ENCODE measurements at places on chromosomes 16 and 17.

- peak; percentile 41 for DNase-seq
Observed at GRCh38 chr17:47850692-47851573, at the start of gene SP6. Gene SP6, minus strand, starts transcription at chr17:47851163. Its CDS starts 2,734 bp downstream, at chr17:47848429.

DNA sequence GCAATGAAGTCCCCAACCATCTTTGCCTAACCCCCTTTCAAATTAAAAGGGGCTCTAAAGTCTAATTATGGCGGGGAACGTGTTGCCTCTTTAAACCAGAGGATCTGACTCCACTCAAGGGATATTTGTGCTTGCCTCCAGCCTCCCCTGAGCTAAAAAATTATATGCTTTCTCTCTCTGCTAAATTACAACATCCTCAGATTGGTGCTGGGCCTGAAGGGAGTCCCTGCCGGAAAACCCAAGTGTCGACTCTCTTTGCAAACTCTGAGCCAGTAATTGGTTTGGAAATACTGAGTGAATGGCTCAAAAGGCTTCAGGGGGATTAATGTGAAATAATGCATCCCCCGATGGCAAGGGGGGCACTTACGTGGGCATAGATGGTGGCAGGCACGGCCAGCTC, 208.5 kb upstream of the TNRC6C start:
- no peak for DNase-seq

GRCh38 chr17:74968361-74968780, 4.2 kb downstream of the HID1 start:
- no peak for DNase-seq

DNA sequence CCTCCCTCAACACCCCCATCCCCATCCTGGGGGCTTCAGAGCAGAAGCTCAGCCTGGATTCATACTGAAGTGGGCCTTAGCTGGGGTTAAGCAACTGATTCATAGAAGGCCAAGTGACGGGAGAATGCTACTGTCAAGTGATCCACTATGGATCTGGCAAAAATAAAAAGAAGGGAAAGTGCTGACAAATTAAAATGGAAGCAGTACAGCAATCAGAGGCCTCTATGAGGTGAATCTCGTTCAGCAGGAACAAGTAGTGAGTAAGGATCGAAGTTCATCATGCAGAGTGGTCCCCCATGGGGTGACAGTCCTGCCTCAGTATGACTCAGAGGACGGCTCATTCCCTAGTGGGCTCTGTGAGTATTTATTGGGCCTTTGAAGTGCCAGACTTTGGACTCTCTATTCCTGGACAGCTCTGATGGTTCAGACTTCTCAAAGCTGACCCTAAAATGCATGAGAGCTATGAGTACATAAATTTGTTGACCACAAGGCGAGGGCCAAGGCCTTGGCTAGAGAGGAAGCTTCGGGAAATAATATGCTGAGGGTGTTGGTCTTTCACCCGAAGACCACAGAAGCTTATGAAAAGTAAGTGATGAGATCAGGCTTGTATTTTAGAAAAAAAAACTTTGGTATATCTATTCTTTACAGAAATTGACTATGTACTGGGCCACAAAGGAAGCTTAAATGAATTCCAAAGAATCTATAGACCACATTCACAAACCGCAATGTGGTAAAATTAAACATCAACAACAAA, 5.3 kb upstream of the NSMCE1 start:
- no peak for DNase-seq

- DNase-seq, result no peak
Observed at GRCh38 chr17:20141198-20141972, 132.2 kb downstream of the SPECC1 start.

- no peak for DNase-seq
Observed at GRCh38 chr17:13055131-13055530, 37.3 kb upstream of the ELAC2 start.

DNA sequence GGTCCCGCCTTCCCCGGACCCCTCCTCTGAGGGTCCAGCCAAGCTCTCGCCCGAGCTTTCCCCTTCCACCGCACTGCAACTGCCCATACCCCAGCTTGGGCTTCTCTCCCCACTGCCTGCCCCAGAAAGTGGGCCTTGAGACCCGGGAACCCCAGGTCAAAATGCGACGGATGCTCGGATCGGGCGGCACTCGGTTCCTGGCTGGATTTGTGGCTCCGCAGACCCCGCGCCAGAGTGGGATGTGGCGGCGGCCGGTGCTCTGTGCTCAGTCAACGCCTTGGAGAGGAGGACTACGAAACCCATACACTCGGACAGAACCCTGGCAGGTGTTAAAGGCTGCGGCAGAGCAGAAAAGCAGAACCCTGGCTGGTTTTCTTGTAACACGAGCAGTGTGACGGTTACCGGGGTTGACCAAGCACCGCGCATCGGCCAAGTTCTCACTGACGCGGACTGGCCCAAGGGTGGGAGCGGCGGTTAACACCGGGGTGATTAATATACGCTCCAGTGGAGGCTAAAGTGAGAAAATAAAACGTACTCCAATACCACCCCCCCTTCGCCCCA, 885 bp upstream of the SLFN13 start:
- no peak for DNase-seq

- no peak for DNase-seq
Observed at GRCh38 chr16:2388875-2389433, 40.3 kb upstream of the CCNF start.

DNA sequence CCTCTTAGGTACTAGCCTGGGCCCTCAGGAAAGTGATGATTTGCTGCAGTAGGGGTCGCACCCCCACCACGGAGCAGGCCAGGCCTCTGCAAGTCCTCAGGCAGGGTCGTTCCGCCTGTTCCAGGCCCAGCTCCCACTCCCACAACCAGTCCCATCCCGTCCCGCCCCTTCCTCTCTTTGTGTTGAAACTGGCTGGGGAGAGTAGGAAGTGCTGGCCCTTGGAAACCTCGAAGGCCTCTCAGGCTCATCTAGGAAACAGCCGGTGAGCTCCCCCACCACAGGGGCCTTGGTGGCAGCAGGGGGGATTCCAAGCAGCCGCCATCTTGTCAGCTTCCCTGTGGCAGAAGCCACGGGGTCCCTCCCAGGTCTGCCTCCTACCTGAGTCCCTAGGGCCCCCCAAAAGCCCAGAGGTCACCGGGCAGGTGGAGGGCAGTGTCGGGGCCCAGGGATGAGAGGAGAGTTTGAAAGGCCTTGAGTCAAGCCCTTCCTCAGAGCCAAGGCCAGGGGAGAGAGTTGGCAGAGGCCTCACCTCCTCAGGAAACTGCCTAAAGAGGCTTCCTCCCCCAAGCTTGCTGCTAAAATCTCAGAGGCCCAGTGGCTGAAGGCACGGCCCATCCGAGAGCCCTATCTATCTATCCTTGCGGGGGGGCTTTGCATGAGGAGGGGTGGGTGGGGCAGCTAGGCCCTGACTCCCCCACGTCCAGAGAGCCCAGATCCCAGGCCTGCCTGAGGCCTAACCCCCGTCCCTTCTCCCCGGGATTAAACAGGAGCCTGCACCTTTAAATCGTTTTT, 22.2 kb downstream of the MMP15 start:
- no peak for DNase-seq

DNA sequence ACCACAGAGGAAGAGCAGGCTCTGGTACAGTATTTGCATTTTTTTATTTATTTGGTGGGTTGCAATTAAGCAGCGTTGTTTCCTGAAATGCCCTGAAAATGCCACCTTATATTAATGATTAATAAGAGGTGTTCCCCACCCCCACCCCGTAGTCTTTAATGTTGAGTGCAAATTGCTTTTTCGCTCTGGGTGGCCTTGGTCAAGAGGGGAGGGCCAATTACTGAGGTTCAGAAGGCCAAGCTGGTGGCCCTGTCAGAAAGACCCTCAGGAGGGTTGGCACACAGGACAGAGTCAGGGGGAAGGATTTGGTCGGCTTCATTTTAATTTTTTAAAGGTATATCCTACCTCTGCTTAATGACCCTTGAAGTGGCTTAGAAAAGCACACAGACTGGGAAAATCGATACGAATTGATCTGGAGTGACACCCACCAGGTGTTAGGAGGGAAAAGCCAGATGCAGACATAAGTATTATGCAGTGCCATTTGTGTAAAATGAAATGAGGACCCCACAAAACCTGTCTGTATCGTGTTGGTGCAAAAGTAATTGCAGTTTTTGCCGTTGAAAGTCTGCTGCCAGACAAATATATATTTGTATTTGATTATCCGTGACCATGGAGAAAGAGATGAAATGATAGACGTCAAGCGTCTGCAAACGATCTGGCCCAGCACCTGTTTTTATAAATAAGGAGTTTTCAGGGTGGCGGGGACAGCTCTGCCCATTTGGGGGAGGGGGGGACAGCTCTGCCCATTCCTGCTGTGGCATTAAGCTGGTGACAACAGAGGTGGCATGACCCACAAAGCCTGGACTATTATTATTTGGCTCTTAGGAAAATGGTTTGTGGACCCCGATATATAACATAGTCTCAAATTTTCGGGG, 143.8 kb upstream of the PLCG2 start:
- no peak for DNase-seq

DNA sequence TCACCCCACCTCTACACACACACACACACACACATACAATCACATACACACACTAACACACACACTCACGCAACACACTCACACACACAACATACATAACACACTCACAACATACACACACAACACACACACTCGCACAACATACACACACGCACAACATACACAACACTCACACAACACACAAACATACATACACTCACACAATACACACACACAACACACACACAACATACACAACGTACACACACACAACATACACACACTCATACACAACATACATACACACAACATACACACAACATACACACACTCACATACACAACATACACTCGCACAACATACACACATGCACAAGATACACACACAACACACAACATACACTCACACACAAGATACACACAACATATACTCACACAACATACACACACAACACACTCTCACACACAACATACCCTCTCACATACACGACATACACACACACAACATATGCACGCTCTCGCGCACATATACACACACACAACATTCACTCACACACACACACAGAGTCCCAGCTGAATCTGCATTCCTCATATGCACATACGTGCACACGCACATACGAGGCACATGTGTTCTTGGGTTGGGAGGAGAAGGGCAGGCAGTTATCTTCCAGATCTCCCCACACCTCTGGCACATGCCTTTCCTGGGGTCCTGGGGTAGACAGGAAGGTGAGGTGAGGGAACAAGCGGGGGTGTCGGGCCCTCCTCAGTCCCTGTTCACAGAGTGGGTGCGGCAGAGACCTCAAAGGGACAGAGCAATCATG, 1.1 kb downstream of the ASGR2 start:
- DNase-seq, result no peak

DNA sequence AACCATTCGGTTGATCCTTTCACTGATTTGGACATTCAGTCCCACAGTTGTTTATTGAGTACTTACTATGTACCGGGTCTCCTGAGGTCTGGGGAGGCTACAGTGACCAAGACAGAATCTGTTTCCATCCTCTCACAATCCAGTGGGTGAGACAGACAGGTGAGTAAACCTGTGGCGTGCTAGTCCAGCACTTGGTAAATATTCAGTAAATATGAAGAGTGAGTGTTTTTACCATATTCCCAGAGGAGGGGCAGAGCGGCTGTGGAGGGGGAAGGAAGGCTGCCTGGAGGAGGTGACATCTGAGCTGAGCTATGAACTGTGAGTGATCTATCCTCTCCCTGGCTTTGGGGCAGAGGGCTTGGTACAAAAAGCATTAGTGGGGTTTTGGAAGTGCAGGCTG, 31.4 kb downstream of the CCR7 start:
- DNase-seq, result no peak

GRCh38 chr16:68790944-68791343, 52.4 kb upstream of the TANGO6 start:
- no peak for DNase-seq

- no peak for DNase-seq
Observed at GRCh38 chr17:2042390-2042847, 597 bp downstream of the OVCA2 start.

DNA sequence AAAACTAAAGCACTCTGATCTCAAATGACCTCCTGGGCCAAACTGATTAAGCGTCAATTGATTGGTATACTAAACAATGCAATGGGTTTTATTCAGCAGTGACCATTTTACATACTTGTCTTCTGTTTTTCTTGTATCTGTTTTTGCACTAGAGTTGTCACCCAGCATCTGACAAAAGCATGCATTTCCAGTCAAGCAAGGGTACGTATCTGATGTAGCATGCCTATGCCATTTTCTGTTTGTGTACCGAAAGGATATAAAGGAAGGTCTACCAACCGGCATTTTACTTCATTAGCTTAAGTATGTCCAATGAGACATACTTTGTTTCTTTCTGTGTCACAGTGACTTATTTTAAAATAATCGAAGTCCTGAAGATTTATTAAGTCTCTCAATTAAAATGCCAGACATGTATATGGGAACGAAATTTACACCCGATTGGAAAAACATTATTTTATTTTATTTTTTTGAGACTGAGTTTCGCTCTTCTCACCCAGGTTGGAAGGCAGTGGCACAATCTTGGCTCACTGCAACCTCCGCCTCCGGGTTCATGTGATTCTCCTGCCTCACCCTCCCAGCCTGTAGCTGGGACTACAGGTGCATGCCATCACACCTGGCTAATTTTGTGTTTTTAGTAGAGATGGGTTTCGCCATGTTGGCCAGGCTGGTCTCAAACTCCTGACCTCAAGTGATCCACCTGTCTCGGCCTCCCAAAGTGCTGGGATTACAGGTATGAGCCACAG, 7.5 kb downstream of the TOB1 start:
- no peak for DNase-seq

DNA sequence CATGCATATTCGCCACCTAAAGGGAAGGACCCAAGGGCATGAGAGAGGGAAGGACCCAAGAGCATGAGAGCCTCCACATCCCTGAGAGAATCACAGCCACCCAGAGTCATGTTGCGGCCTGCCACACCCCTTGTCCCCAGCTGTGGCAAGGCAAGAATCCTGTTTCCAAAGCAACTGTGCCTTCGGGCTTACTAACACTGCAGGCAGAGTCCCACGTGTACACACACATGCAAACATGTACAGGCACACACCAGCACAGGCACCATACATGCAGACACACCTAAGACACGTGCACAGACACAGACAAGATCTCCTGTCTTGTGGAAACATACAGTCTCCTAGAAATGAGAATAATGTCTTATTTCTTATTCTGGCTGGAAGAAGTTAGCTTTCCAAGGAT, 92.4 kb upstream of the CDYL2 start:
- no peak for DNase-seq

- DNase-seq, result no peak
Observed at GRCh38 chr17:78999056-78999768, 10.4 kb downstream of the CANT1 start.
